Calu3 (cell line): ENCODE measurements at places on chromosomes 7 and 10. TPM values are rescaled to one million over a fixed set of nuclear protein-coding genes. Genes with fewer than 3 reads are reported as not detected.

DNA sequence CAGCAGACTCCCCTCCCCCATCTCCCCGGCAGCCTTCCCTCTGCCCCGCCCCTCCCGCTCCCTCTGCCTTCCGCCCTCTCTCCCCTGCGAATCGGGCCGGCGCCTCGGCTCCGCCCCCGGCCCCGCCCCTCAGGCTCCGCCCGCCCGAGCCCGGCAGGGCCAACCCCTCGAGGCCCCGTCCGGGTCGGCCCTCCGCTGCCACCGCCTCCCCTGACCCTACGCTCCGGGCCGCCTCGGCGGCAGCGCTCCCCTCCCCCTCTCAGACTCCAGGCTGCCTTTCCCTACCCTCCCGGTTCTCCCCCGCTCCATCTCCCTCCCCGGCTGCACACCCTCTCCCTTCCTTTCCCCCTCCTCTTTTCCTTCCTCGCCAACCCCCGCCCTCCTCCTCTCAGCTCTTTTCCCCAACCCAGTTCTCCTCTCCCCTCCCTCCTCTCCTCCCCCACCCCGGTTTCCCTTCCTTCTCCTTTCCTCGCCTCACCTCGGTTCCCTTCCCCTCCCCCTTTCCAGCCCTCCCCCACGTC lies 1.6 kb downstream of the ZNF467 start:
- peak; percentile 91 for DNase-seq
- peaks cover 77% of the 10 kb centered on the region for H3K27me3 ChIP-seq
- peaks cover 8% of the 10 kb centered on the region for H3K4me1 ChIP-seq
- no peak overlapping the region for H3K27ac ChIP-seq
- H3K36me3 ChIP-seq = peaks cover 10% of the 10 kb centered on the region
- peak overlapping the region; percentile 65 for H3K4me3 ChIP-seq

DNA sequence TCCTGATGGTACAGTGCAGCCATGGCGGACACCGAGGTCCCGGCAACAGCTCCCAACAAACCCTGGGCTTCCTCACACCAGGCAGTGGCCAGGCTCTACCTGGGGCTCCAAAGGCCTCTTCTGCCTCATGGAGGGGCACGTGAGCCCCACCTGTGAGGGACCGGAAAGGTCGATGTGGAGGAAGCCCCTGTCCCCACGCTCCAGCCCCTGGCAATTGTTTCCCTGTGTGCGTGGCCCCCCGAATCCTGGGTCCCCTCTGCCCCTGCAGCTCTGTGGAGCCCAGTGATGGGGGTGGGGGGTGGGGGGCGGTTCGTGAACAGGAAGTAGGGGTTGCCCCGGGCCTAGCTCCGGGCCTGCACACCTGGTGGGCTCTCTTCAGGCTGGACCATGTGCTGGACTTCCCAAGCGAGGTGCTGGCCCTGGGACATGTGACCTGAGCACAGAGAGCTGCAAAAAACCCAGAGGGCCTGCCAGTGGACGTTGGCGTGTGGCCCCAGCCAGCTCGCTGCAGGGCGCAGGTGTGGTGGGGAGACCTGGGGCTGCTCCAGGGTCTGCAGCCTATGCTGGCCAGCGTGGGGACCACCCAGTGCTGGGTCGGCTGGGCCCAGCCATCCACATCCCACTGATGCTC lies 72.6 kb downstream of the INPP5A start:
- DNase-seq = no peak
- H3K27ac ChIP-seq = no peak overlapping the region
- no peaks in the 10 kb centered on the region for H3K27me3 ChIP-seq
- no peak overlapping the region for H3K4me3 ChIP-seq
- H3K4me1 ChIP-seq = no peaks in the 10 kb centered on the region

Gene ATRNL1
- total RNA-seq = 4.0 and 8.8 TPM in 2 replicates

Gene SPDYE9
- total RNA-seq = not detected in 2 replicates

Gene CPN1
- total RNA-seq = not detected in 2 replicates

DNA sequence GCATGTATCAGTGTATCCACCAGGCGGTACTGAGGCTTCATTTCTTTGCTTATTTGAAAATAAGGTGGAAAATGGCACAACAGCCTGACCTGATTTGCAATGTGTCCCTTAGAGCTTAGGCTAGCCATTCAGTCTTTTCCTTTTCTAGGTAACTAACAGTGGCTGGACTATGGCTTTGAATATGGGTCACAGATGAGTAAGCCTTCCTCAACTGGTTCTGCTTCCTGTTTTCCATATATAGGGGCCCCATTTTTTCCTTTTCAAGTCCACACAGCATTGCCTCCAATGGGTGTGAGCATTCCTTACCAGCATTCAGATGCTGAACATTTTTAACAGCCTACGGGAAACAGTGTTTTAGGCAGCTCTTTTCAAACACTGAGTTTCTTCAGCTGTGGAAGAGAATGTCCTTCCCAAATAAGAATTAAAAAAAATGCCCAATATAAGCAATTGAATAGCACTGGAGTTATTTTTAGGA lies 3.9 kb upstream of the ITGB1 start:
- H3K4me3 ChIP-seq = peak overlapping the region; percentile 41
- peak overlapping the region; percentile 100 for H3K27ac ChIP-seq
- H3K36me3 ChIP-seq = peaks cover 36% of the 10 kb centered on the region
- DNase-seq = peak; percentile 51
- H3K27me3 ChIP-seq = no peaks in the 10 kb centered on the region
- H3K4me1 ChIP-seq = peaks cover 22% of the 10 kb centered on the region

DNA sequence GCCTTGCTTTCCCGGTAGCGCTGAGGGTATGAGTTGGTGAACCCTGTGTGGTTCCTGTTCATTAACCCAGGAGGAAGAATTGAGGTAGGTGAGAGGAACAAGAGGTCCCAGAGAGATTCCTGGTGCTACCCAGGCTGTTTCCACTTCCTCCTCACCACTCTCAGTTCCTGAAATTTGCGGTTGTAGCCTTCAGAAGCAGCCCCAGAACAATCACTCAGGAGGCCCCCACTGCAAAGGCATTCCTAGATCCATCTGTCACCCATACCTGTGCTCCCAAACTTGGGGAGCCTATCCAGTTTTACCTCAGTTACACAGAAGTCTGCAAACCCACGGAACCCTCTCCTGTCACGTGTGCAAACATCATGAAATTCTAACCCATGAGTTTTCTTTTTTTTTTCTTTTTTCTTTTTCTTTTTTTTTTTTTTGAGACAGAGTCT lies 9.0 kb upstream of the PIP4K2A start:
- H3K36me3 ChIP-seq = no peaks in the 10 kb centered on the region
- DNase-seq = no peak
- no peaks in the 10 kb centered on the region for H3K27me3 ChIP-seq
- H3K27ac ChIP-seq = no peak overlapping the region
- H3K4me3 ChIP-seq = no peak overlapping the region

DNA sequence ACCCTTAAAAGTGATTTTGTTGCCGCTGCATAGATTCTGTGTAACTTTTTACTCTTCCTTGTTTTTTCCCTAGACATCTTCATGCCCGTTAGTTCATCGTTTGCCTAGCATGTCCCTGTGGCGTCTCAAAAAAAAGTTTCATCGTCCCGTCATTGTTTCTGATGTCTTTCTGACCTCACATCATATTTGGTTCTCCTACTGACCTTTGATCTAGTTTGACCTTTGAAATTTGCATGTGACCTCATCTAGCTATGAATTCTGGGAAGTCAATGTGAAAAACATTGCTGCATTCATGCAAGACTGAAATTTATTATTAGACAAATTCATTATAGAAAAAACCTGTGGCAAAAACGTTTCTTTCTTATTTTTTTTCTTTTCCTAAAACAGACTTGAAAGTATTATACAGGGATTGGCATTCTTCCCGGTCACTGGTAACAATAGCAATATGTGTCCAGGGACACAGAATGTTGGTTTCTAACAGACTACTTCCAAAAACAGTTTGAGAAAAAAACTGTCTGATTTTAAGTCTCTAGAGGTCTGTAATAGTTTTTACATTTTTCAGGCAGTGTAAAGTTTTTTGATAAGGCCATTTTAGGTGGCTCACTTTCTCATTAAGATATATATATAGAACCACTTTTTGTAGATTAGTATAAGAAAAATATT lies 280.9 kb downstream of the USP6NL start:
- H3K27ac ChIP-seq = no peak overlapping the region
- H3K4me3 ChIP-seq = no peak overlapping the region
- H3K4me1 ChIP-seq = no peaks in the 10 kb centered on the region
- no peaks in the 10 kb centered on the region for H3K36me3 ChIP-seq

DNA sequence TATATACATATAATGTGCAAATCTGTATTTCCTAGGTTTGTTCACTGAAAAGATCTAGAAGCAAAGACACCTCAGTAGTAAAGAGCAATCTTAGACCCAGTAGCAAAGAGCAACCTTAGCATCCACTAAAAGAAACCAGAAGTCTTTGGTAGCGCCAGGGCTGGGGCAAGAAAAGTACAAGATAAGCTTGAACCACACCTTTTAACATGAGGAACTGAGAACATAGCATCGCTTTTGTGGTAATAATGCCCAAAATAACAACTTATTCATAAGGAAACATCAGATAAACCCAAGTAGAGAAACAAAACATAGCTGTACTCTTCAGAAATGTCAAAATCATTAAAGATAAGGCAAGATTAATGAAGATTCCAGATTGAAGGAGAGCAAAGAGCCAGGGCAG lies 173.4 kb downstream of the IMMP2L start:
- H3K4me3 ChIP-seq = no peak overlapping the region
- no peaks in the 10 kb centered on the region for H3K36me3 ChIP-seq
- DNase-seq = no peak
- H3K27ac ChIP-seq = no peak overlapping the region
- no peaks in the 10 kb centered on the region for H3K27me3 ChIP-seq

Gene MYPN
- 0.38 and 0.56 TPM in 2 replicates for total RNA-seq

Gene ZNF212
- total RNA-seq = 17.2 and 18.5 TPM in 2 replicates

Gene PRSS1
- 12.4 and 16.8 TPM in 2 replicates for total RNA-seq

Gene HYAL4
- not detected in 2 replicates for total RNA-seq

DNA sequence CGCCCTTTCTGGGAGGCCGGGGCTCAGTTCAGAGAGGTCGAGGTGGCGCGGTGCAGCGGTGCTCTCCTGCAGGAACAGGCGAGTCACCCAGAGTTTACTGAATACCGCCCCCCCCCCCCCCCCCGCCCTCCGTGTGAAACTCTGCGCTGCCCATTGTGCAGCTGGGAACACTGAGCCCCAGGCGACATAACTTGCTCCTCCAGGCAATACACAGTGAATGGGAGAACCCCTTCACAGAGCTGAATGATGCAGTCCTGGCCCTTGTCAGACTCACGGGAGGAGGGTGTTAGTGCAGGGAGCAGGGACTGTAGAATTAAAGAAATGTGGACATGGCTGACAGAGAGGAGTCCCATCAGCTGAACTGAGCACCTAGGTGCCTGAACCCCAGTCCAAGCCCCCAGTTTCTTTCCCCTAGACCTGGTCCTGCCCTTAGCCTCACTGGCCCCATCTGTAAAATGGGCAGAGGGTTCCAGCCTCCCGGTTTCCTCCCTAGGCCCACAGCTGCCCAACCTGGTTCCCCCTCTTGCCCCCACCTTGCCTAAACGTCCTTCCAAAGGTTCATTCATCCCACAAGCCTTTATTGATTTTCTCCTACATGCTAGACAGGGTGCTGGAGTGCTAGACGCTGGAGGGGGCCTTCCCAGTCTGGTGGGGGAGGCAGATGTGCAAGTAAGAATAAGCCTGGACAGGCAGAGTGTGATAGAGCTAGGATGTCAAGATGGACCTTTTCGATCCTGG lies 869 bp upstream of the LOXL4 start:
- peaks cover 66% of the 10 kb centered on the region for H3K4me1 ChIP-seq
- peak overlapping the region; percentile 85 for H3K27ac ChIP-seq
- H3K36me3 ChIP-seq = peaks cover 20% of the 10 kb centered on the region
- peak overlapping the region; percentile 68 for H3K4me3 ChIP-seq

Gene TUBAL3
- total RNA-seq = not detected in 2 replicates
